ENCODE measurements at places on chromosomes 4 and X. TPM values are rescaled to one million over a fixed set of nuclear protein-coding genes. Genes with fewer than 3 reads are reported as not detected.
A peak's percentile ranks its signal among the peaks of the same experiment; 100 is the strongest.

The RAB39B gene
- 11.1 TPM for total RNA-seq

The GNRHR gene
- total RNA-seq, result not detected

The RIPPLY1 gene
- total RNA-seq, result not detected

The FABP2 gene
- not detected for total RNA-seq

The CFP gene
- total RNA-seq, result 2.2 TPM

The CYLC1 gene
- not detected for total RNA-seq

The SPANXN3 gene
- not detected for total RNA-seq

The SYTL4 gene
- 0.28 TPM for total RNA-seq

DNA sequence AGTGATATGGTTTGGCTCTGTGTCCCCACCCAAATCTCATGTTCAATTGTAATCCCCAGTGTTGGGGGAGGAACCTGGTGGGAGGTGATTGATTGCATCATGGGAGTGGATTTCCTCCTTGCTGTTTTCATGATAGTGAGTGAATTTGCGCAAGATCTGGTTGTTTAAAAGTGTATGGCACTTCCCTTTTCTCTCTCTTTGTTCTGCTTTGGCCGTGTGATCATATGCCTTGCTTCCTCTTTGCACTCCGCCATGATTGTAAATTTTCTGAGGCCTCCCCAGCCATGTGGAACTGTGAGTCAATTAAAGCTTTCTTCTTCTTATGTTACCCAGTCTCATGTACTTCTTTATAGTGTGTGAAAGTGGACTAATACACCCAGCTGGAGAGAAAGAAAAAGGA is 113.0 kb upstream of the AADAT start:
- no peak overlapping the region for H3K27ac ChIP-seq
- H3K4me1 ChIP-seq, result no peaks in the 10 kb centered on the region
- H3K36me3 ChIP-seq, result no peaks in the 10 kb centered on the region

DNA sequence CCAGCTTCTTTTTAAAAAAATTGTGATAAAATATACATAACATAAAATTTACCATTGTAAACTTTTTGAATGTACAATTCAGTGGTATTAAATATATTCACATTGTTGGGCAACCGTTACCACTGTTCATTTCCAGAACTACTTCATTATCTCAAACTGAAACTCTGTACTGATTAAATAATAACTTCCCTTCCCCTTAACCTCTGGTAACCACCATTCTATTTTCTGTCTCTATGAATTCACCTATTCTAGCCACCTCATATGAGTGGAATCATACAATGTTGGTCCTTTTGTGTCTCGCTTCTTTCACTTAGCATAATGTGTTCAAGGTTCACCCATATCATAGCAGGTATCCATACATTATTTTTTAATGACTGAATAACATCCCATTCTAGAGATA is 8.3 kb downstream of the GPR50 start:
- peak overlapping the region; percentile 53 for H3K4me3 ChIP-seq
- peaks cover 24% of the 10 kb centered on the region for H3K27me3 ChIP-seq
- no peaks in the 10 kb centered on the region for H3K36me3 ChIP-seq
- no peak for DNase-seq

DNA sequence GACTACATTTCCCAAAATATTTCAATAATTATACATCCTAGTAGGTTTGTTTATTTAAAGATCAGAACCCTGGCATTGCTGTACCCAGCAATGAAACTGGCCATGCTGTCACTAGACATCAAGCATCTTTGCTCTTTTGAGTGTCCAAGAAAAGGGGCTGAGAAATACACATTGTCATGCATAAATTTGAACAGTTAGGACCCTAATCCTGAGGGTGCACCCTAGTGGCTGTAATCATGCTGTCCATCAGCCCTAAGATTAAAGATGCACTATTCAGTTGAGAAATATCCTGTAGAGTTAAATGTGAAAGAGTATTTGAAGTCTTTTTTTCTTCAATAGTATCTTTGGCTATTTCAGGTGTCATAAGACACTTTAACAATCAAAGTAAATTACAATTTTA is 108.8 kb downstream of the NFKB1 start:
- DNase-seq, result no peak
- H3K27me3 ChIP-seq, result no peaks in the 10 kb centered on the region
- no peaks in the 10 kb centered on the region for H3K36me3 ChIP-seq
- H3K4me3 ChIP-seq, result no peak overlapping the region

DNA sequence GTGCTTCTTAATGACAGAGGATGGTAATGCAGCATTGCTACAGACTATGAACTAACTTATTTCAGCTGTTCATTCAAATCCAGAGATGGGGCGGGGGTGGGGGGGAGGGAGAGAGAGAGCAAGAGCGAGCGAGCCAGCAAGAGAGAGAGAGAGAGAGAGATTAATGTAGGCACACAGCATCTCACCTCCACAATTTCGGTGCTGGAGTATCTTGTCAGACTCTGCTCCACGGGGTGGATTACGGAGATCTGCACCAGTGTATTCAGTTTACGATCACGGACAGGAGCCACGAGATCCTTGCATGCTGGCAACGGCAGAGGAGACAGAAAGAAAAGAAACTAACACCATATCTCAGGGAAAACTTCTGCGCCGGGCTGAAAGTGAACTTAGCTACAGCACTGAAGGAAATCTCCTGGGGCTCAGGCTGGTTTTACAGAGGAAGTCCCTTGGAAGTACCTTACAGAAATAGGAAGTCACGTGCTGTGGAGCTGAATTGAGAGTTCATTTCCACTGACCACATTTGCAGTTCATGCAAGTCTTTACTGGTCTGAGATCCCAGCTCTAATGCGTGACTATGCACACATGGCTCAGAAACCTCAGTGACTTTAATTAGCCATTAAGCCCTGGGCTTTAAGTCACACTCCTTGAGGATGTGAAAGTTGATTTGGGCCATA is 440.9 kb downstream of the INPP4B start:
- DNase-seq, result peak; percentile 19
- H3K36me3 ChIP-seq, result no peaks in the 10 kb centered on the region
- H3K4me3 ChIP-seq, result 0 out of 2 replicates have a peak overlapping the region, but pooled peaks have one; percentile 14
- peaks cover 53% of the 10 kb centered on the region for H3K4me1 ChIP-seq

DNA sequence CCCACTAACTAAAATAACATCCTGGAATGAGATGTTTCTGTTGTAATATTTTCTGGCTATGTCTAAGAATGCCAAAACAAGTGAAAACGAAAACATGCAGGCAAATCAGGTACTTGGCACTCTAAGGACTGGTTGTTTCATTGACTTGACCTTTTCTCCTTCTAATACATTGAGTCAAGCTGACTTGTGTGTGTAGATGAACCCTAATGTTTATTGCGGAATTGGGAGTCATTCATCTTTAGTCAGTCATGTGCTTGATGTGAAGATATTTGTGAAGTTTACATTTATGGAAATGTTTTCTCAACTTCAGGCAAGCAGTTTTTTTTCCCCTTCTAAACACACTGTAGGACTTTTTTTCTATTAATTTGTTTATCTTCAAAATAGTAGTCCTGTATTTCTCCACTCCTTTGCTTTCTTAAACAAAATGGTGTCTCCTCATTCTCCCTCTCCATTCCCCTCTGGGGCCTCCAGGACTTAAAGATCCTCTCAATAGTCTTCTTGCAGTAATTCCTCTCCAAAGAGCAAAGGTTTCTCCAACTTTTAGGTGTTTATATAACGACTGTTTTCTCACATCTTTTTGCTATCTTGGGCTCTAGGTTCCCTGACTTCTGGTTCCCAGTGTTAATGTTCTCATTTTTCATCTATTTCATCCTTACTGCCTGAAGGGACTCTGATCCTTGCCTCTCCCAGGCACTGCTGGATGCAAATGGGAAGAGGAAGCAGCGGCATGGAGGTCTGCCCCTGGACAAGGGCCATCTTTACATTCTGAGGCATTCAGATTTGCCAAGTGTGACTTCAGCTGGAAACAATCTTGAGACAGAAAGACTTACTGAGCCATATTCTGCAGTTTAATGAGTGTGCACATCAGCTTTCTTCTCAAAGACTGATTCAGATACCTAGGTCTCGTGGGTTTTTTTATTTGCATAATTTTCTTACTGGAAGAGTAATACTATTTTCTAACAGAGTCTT is 166.4 kb downstream of the ARHGAP6 start:
- no peak for DNase-seq
- H3K36me3 ChIP-seq, result no peaks in the 10 kb centered on the region
- no peaks in the 10 kb centered on the region for H3K4me1 ChIP-seq

DNA sequence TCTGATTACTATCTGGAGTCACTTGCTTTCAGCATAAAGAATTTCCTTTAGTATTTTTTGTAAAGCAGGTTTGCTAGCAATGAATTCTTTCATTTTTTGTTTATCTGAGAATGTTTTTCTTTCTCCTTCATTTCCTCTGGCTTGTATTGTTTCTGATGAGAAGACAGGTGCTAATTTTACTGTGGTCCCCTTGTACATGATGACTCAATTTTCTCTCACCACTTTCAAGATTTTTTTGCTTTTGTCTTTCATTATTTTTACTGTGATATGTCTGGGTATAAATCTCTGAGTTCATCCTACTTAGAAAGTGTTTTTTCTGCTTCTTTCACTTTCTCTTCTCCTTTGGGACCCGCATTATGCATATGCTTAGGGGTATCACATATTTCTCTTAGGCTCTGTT is 62.6 kb downstream of the PKD2 start:
- no peak overlapping the region for H3K4me3 ChIP-seq
- peaks cover 68% of the 10 kb centered on the region for H3K36me3 ChIP-seq
- DNase-seq, result no peak

DNA sequence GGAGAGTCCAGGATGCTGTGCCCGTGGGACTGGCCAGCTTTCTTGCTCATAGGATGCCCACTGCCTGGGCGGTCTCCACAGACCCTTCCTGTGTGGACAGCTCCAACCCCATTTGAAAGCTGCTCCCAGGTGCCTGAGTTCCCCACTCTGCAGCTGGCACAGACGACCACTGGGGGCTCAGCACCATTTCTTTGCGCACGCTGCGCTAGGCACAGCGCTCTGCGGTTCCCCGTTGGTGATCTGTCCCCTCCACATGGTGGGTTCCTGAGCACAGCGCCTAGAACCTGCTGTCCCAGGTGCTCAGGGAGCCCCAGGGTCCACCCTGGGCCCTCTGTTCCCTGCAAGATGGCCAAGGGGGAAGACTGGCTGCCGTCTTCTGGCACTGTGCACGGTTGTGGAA is 45.4 kb upstream of the AFAP1 start:
- no peaks in the 10 kb centered on the region for H3K36me3 ChIP-seq
- H3K27me3 ChIP-seq, result no peaks in the 10 kb centered on the region
- no peak overlapping the region for H3K4me3 ChIP-seq
- peaks cover 11% of the 10 kb centered on the region for H3K4me1 ChIP-seq

DNA sequence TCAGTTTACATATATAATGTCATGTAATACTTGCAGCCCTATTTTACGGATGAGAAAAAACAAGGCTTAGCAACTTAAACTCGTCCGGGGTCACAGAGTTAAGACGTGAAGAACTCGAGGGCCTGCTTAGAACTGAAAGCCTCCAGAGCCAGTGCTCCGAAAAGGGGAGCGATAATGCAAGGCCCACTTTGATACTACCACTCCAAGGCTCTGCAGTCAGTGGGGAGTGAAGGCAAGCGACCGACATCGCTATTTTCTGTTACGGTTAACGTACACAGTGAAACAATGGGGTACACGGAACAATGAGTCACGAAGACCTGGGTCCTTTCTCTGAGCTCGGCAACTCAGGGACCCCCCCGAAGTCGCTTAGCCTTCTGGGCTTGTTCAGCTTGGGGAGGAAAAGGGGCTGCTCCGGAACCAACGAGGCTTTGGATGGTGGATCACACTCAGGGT is 965 bp downstream of the PPA2 start:
- H3K27me3 ChIP-seq, result peaks cover 17% of the 10 kb centered on the region
- H3K4me3 ChIP-seq, result peak overlapping the region; percentile 82
- DNase-seq, result no peak

DNA sequence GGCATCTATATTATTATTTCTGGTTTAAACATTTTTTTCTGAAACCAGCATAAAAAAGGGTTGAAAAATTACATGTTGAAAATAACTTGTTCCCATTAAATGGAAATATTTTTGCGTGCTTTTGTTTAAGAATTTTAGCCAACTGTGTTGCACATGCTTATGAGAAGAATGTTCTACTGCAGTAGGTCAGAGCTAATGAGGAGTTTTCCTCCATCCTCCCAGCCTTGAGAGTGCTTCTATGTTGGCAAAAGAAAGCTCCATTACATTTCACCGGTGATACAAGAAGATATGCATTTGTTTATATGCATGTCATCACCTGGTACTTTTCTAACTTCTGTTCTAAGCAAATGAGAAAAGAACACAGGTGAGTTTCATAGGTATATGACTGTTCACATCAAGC is 13.6 kb upstream of the TDO2 start:
- H3K36me3 ChIP-seq, result no peaks in the 10 kb centered on the region
- no peak overlapping the region for H3K27ac ChIP-seq
- DNase-seq, result no peak
- H3K4me3 ChIP-seq, result no peak overlapping the region
- no peaks in the 10 kb centered on the region for H3K4me1 ChIP-seq

GRCh38 chrX:154600759-154601374 is 15.9 kb downstream of the CTAG1A start:
- H3K27ac ChIP-seq, result no peak overlapping the region
- H3K4me3 ChIP-seq, result no peak overlapping the region
- DNase-seq, result no peak
- no peaks in the 10 kb centered on the region for H3K27me3 ChIP-seq

DNA sequence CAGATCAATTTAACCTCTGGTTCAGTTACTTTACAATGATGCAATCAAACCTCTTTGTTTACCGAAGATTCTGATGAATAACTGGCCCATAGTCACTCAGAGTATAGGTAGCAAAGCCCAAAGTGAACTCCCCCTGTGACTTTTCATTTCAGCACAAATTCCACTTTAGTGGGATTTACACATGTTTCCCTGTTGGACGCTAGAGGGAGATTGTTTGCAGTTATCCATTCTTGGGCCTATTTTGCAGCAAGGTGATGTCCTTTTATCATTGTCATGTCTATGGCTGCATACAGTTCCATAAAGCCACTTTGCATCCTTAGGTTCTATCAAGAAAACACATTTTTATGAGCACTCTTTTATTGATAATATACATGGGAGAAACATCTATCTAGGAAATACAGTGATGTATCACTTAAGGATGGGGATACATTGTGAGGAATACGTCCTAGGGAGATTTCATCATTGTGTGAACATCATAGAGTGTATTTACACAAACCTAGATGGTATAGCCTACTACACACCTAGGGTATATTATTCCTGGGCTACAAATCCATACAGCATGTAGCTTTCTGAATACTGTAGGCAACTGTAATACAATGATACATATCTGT is 14.5 kb upstream of the DKK2 start:
- DNase-seq, result peak; percentile 43
- H3K36me3 ChIP-seq, result no peaks in the 10 kb centered on the region
- H3K4me3 ChIP-seq, result no peak overlapping the region
- H3K27ac ChIP-seq, result no peak overlapping the region

Data from GM23338 (cell line).